ELR (cell line): ENCODE measurements at places on chromosomes 5 and 9.

GRCh38 chr5:107196500-107197059 lies 474.2 kb downstream of the EFNA5 start:
- no peak for DNase-seq

GRCh38 chr9:92807031-92807756 lies 42.6 kb upstream of the BICD2 start:
- no peak for DNase-seq

DNA sequence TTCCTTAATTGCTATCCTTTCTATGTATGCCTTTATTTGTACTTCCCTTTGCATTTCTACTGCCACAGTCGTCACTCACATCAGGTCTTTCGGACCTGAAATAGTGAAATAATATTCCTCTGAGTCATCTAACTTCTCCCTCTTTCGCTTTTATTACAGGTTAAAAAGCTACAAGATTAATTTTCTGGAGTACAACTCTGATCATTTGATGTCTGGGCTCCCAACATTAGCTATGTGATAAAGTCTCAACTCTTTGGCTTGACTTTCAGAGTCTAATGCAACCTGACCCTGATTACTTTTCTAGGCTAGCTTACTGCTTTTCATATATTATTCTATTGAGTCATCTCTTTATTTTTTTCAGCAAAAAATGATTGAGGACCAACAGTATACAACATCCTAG lies 638.8 kb upstream of the WWC1 start:
- DNase-seq = peak; percentile 48

DNA sequence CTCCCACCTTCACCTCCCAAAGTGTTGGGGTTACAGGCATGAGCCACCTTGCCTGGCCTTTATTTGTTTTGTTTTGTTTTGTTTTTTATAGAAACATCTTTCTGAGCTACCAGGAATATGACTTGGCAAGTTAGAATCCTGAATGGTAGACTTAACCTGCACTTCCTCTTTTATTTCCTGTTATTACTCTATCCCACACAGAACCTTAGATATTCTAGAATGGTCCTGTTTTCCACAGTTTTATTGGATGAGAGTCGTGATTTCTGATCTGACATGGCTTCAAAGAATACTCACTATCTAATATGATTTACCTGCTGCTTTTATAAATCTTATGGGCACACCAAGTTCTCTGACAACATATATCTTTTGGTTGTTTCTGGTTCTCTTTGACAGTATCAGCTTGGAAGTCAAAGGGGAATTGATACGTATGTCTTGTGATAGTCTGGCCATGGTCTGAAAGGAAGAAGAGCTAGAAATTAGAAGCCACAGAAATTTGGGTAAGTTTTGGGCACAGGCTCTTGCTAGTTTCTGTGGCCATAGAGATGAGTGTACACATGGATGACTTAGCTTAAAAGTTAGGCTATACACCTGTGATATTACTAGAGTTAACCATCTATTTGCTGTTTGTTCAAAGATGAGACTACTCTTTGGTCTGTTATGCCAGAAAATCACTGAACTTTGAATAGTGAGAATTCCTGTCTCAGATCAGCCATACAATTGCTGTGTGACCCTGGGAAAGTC lies 4.7 kb upstream of the PANK3 start:
- no peak for DNase-seq

- DNase-seq = no peak
Observed at GRCh38 chr9:5443850-5444249, 6.1 kb upstream of the PLGRKT start.

GRCh38 chr9:121896545-121896943 lies 196.6 kb downstream of the TTLL11 start:
- no peak for DNase-seq

DNA sequence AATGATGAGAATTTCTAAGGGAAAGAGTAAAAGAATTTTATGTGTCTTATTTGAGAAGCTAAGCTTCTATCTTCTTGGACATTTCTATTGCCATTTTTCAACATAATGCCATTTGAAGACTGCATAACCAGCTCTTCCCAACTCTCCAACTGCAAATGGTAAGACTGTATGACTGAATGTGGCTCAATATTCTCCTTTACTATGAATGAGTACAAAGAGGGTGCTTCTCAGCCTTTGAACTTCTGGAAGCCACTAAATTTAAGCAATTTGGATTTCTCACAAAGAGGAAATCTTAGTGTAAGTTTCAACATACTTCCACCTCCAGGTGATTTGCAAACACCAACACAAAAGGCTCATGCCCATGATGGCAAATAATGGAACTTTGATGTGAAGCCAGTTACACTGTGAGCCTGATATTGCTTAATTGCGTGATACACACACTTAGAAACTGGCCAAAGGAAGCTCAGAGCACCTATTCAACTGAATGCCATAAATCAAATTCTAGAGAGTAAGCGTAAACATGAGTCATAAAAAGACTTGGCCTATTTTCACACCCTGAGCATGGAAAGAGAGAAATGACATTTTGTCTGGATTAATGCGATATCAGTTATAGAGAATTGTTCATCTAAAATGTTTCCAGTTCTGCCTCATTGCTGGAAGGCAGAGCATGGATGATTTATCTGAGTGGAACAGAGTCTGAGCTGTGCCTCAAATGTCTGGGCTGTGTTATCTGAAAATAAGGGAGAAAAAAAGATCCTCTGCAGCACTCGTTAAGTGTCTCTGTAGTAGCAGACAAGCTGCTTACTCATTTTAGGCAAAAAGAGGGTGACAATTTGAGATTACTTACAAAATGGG lies 145.3 kb downstream of the PLK2 start:
- peak; percentile 4 for DNase-seq

- DNase-seq = no peak
Observed at GRCh38 chr9:33465096-33465495, 8.6 kb downstream of the NOL6 start.

DNA sequence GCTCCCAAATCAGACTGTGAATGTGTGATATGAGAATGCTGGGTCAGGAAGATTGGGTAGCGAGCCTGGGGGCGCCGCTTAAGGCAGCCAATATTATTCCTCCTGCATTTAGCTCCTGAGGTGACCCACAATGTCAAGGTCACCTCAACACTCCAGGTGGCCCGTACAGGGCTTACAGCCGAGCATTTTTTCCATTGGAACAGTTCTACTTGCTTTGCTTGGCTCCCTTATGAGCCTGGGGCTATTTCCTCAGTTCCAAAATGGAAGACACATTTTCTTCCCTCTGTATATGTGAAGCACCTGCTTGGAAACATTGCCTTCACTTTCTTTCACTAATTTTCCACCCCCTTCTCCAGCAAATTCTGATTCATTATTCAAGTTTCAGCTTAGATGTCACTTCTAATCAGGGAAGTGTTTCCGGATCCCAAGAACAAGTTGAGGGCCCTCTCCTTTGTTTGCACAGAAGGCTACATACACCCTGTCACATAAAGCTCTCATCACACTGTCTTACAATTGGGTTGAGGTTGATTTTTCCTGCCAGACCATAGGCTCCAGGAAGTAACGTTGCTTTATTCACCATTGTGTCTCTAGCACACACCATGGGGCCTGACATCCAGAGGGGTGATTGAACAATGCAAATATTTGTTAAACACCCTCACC lies 330.2 kb downstream of the PIK3R1 start:
- DNase-seq = no peak

DNA sequence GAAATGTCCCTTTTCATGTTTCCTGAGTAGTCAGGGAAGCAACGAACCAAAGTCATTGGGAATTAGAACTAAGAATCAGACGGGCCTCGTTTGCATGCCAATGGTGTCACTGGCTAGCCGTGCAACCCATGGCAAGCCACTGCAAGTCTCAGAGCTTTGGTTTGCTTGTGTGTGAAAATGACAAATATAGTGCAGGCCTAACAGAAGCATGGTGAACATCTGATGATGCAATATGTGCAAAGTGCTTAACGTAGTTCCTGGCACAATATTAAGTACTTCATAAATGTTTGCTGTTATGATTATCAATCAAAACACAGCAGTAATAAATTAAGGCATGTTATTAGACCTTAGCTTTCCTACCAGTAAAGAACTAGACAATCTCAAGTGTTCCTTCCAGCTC lies 118.0 kb upstream of the TRIM32 start:
- DNase-seq = no peak

DNA sequence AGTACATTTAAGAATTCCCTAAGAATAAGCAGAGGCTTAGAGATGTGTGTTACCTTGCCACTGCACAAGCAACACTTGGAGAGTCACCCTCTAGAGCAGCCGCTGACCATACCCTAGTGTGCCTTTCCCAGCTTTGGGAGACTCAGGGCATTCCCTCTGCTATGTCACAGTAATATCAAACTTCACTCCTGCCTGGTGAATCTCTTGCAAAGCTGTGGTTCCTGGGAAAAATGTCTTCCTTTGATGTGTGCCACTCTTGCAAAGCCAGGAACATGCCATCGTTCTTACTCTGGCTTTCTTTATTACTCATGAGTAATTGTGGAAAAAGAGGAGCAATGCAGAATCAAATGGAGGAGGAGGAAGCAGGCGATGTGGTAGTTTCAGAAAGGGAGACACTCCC lies 173.2 kb downstream of the CCDC192 start:
- DNase-seq = no peak

GRCh38 chr5:88882276-88883038 lies 527 bp downstream of the MEF2C start:
- DNase-seq = peak; percentile 12

GRCh38 chr5:88542786-88543185 lies 274.1 kb upstream of the TMEM161B start:
- no peak for DNase-seq

- no peak for DNase-seq
Observed at GRCh38 chr5:45162974-45163373, 354.2 kb downstream of the MRPS30 start.

- DNase-seq = peak; percentile 82
Observed at GRCh38 chr5:131628990-131629389, 6.0 kb downstream of the RAPGEF6 start.

GRCh38 chr5:57684299-57684702 lies 201.7 kb upstream of the ACTBL2 start:
- DNase-seq = no peak

DNA sequence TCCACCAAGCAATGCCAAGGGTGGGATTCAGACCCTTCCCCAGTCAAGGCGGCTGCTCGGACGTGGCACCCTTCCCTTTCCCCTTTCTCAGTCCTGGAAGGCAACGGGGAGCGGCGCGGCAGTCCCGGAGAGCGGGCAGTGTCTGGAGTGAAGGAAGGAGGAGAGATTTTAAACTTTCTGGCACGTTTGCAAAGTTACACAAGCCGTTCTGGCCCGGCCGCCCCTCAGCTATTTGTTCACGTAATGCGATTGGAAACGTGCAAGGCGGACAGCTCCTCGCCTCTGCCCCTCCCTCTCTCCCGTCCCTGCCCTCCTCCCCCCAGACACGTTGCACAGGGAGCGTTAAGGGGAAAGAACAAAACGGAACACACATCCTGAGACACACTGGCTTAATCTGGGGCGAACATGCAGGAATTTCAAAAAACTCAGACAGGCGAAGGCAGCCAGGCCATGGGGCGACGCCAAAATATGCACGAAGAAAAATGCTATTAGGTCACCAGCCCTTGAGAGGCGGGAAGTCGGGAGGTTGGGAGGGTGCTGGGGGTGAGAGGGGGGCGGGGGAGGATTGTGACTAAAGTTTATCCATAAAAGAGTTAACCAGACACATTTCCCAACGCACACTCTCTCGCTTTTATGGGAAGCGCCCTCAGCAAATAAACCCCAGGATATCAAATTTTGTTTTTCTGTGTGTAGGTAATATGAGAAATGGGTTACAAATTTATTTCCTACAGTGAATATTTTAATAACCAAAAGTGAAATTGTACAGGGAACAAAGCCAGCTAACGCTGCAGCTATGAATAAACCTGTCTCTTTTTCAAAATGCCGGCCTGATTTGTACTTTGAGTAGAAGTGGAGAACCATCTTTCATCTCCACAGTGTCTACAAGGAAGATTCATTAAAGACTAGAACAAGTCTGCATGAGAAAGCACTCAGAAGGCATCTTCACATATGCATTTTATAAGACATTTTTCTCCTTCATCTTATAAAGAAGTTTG lies at the start of gene LOX:
TSS of gene LOX (minus strand) at position 144 of the 995 bp plus-strand sequence. CDS start 274 bp downstream, outside the sequence.
- peak; percentile 90 for DNase-seq

DNA sequence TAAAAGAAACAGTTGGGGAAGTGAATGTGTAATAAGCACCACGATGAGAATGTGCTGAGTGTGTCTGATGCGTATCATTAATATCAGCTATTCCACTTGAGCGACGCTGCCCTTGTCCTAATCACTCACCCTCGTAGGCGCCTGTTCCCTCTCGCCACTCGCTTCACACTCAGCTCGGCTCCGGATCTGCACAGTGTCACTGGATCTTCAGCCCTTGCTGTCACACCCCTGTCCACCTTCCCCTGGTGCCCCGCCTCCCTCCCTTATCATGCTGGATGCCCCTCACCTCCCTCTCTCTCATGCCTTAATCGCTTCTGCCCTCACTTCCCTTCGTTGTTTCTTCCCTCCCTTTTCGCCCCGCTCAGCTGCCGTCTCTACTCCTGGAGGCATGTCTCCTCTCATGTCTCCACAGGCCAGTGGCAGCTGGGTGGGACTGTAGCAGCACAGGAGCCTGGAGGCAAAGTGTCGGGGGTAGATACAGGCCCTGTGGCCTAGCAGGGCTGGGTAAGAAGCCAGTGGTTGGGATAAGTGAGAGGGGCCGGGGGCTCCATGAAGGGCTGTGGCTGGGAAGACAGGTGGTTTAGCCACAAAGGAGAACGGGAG lies 43.5 kb downstream of the ANKDD1B start:
- DNase-seq = no peak

DNA sequence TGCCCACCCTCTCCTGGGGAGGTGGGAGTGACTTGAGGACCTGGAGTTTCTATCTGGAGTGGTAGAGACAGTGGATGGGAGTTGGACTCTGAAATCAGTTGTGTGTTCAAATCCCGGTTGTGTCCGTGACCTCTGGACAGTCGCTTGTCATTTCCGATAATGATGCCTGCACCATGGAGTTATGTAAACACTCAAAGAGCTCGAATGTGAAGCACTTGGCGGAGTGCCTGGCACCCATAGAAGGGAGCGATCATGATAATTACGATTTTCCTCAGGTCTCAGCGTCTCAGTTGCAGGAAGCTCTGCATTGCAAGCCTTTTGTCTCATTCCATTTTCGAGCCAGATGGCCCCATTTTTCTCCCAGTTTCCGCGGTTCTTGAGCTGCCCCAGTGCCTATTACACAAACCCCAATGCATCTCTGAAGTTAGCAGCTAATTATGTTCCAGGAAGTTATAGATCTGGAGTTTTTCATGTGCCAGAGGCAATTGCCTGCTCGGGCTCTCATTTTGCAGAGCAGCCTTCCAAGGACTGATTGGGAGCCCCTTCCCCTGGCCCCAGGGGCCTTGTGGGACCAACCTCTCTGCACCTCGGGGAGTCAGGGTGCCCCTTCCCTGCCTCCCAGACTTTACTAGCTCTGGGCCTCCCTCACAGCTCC lies 175.5 kb upstream of the MVB12B start:
- DNase-seq = no peak

- DNase-seq = no peak
Observed at GRCh38 chr9:132054024-132054423, 25.6 kb downstream of the MED27 start.
